ENCODE measurements at places on chromosomes 11 and 22. TPM values are rescaled to one million over a fixed set of nuclear protein-coding genes. Genes with fewer than 3 reads are reported as not detected.

DNA sequence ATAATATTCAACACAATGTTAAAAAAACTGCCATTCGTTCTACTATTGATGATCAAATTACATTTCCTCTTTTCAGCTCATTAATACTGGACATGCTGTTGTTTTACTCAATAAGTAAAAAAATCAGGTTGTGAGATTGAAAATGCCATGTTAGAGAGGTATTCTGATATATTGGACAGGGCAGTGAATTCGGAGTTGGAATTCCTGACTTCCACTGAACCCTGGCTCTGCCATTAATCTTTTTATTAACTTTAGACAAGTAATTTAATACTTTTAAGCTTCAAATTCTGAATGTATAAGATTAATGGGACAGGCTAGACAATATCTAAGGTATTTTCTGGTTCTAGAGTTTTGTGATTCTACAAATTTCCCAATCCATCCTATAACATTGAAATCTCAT is 12.2 kb upstream of the NOX4 start:
- no peak for DNase-seq

DNA sequence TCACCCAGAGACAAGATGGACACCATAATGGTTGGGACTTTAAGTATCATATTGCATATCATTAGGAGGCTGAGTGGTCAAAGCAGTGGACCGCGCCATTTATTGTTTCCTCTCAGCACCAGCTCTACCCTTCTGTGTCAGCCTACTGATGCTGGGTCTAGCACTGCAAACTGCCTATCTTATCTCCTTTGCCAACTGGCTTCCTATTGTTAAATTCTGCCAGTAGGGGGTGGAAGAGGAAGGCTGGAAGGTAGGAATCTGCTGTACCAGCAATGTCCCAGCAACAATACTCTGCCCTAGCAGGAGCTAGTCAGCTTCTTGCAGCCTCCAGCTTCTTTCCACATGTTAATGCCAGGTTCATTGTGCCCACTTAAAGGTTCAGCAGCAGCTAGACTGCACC is 367.1 kb upstream of the PDGFD start:
- no peak for DNase-seq

DNA sequence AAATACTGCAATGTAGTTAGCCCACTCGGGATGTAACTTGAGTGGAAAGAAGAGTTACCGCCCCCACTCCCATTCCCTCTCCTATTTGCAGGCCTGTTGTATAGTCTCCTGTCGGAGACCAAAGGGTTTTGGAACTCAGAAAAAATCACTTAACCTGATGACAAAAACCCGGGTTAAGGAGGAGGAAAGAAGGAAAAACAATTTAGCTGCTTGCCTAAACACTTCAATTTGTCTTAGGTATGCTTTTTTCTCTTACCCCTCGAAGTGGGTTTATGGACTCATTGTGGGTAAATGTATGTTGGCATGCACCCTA is 2.2 kb downstream of the YAP1 start:
- DNase-seq: no peak

DNA sequence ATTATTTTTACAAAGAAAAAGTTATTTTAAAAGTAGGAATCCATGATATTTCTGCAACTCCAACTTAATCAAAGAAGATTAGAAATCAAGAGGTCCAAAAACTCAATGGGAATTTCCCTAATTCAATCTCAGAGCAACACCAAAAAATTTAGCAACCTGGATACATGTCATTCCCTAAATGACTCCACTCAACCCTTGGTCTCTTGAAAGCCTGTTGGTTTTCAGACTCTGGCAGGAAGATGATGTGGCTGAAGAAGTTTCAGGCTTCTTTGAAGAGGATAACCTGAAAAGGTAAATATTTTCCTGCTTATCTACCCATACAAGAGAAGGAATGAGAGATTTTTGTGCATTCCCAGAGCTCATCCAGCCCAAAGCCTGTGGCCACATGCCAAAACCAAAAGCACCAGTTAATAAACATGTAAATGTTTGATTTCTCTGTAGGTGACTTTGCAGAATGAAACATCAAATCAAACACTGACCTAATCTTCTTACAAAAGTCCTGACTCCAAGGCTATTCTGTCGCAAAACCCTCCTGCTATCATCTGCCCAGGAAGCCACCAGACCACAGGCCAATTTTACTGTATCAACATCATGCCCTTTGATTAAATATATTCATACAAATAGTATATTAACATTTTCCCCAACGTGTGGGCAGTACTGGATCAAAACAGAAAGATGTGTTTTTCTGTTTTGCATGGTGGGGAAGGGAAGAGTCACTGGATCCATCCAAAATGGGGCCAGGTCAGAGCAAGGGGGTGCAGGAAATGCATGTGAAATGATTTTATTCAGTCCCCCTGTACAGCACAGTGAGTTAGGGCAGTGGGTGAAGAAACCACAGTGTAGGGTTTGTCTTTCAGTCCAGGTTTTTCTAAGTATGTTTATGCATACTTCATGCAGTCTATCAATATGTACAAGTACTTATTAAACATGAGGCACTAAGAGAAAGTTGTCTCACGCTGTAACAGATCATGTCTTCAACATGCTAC is 38.8 kb downstream of the SMCO4 start:
- DNase-seq: no peak

- DNase-seq: no peak
Measured at GRCh38 chr11:116852261-116853031, 15.0 kb upstream of the APOA1 start.

GRCh38 chr11:68929706-68930570 is 26.2 kb downstream of the IGHMBP2 start:
- no peak for DNase-seq

GRCh38 chr22:48536541-48537342 is 1290.9 kb downstream of the BRD1 start:
- DNase-seq: no peak

GRCh38 chr11:10655227-10655626 is 38.3 kb downstream of the IRAG1 start:
- no peak for DNase-seq

Gene APOBEC3H
- total RNA-seq: 1.0 TPM

GRCh38 chr22:38305471-38306448 is 11.5 kb downstream of the CSNK1E start:
- DNase-seq: no peak

DNA sequence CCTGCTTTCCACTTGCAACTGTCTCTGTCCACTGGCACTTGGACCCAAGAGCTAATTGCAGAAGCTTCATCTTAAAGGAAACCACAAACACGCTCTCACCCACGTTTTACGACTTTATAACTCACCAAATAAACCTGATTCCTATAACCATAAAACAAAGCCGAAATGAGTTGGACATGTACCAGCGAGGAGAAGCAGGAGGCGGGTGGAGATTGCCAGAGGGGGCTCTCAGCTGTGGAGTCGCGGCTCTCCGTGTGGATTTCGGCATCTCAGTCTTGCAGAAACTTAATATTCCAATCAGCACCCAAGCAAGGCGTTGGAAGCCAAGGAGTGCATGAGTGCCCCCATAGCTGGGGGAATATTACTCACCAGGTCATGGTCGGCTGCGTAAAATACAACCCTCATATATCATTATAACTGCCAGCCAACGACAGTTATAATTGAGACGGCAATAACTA is 483.6 kb downstream of the MN1 start:
- DNase-seq: no peak

- no peak for DNase-seq
Measured at GRCh38 chr11:22807855-22808570, 21.6 kb downstream of the SVIP start.

Gene CCDC73
- total RNA-seq: 0.26 TPM

DNA sequence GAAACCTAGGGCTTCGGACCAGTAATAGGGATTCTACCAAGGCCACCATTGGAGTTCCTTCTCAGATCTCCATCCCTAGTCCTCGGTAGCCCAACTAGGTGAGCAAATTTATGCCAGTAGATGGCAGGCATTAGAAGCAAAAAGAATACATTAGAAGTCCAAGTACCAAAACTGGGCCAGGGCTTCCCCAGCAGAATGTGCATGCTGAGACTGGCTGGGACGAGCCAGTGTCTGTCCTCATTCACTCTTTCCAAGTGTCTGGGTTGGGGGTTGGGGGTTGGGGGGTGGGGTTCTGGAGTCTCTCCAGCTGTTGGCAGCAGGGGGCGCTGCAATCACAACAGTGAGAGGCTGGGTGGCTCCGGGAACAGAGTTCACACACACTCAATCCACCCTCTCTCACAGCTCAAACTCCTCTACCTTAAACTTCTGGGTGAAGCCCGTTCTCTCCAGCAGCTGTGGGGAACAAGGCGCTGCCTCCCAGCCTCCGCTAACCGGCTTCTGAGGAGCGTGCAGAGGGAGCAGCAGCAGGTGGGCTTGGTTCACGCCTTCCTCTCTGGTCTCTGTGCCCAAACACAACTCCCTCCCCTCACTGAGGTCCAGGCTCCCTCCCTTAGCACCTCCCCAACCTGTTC is 57.5 kb downstream of the BTG4 start:
- DNase-seq: no peak

- DNase-seq: no peak
Measured at GRCh38 chr11:46888636-46889035, 29.7 kb downstream of the LRP4 start.

Gene ANO5
- total RNA-seq: 5.2 TPM

DNA sequence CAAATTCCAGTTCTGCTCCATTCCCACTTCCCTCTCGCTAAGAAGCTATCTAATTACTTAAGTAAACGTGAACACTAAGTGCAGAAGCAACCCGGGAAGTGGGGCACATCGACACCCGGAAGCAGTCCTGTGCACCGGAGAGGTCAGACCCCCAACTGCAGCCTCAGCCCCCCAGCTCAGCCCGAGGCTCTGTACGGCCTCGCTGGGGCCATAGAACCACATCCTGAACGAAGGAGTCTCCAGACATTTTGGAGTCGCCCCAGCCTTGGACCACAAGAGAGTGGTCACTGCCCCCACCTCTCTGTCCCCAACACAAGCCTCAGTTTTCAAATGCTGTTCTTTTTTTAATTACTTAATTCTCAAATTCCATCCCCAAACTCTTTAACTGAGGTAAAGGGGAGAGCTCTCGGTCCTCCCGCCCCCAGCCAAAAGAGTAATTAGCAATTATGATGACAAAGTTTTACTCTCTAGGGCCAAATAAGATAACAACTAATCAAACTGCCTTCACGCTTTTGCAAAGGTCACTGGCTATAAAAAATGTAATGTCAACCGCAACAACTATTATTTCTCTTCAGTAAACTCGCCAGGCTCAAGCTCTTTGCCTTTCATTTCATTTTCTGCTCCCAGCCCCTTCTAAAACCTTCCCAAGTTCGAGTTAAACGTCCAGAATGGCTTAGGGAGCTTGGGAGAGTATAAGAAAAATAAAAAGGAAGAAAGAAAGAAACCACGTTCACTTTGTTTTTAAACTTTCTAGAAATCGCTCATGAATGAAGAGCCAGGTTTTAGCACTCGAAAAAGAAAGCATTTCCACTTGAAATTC is 2.2 kb downstream of the PAX6 start:
- DNase-seq: no peak

- DNase-seq: peak; percentile 87
Measured at GRCh38 chr11:62400760-62401159, 18.1 kb upstream of the SCGB1A1 start.

GRCh38 chr11:43012606-43013005 is 299.2 kb upstream of the API5 start:
- DNase-seq: no peak

DNA sequence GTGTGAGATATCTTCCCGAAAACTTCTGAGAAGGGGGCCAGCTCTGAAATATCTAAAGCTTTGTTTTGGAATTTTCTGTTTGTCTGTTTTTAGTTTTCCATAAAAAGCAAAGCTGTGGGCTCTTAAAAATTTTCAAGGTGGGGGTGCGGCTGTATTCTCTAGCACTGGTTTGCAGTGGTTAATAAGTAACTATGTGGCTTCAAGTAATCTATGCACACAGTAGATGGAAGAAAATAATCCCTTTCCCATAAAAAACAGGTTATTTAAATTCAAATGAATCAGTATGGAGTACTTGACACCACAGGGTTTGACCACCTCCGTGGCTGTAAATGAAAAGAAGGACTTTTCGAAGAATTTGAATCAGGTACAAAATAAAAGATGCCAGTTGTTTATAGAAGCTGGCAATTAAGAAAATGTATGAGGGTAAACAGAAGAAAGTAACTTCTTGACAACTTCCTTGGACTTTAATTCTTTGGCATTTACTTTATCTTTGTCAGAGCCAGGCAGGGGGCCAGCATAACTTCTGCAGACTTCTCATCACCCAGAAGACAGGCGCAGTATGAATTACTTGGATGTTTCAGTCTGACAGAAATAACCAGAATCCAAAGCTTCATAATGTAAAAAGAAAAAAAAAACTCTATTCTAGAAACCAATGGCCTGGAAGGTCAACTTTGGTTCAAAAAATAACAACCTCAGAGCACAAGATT is 981.0 kb downstream of the DLG2 start:
- no peak for DNase-seq

Gene TENM4
- total RNA-seq: 2.4 TPM

Gene OR5A1
- not detected for total RNA-seq

DNA sequence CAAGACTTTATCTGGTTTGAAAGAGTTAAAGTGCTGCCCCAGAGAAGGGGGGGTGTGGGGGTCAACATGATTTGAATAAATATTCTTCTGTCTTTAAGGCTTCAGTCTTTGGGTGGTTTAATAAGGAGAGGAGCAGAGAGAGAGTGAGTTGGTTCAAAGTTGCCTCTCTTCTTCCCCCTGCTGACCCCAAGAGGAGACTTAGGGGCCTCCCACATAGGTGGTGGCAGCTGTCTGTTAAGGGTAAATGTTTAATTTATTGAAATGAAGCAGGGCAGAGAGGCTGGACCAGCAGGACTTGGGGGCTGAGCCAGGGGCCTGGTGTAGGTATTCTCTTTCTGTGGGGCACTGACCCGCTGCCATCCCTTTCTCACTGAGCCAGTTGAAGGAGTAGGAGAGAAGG is 5.5 kb downstream of the POU2F3 start:
- no peak for DNase-seq

- DNase-seq: no peak
Measured at GRCh38 chr22:50531546-50531961, 1.7 kb upstream of the TYMP start.

GRCh38 chr11:123537726-123538125 is 107.7 kb downstream of the GRAMD1B start:
- DNase-seq: no peak

Data from ureter (tissue), 1 donor.